ENCODE measurements at places on chromosomes 16 and 17.

- no peak for DNase-seq
Measured at GRCh38 chr17:82086941-82087906, 10.8 kb downstream of the FASN start.

GRCh38 chr16:53495325-53495724 is 7.7 kb downstream of the AKTIP start:
- no peak for DNase-seq

GRCh38 chr17:36614933-36615332 is 13.6 kb downstream of the MRM1 start:
- no peak for DNase-seq

- no peak for DNase-seq
Measured at GRCh38 chr16:88681709-88682451, 4.4 kb downstream of the SNAI3 start.

- DNase-seq, result no peak
Measured at GRCh38 chr17:76241691-76242255, 1.5 kb upstream of the RNF157 start.

Measured in prostate gland (tissue), 2 donors.